Panc1 (cell line): ENCODE measurements at places on chromosomes 7 and 10. TPM values are rescaled to one million over a fixed set of nuclear protein-coding genes. Genes with fewer than 3 reads are reported as not detected.

Gene OPN1SW
- total RNA-seq: not detected

Gene FZD8
- 1.8 TPM for total RNA-seq

Gene MPP7
- total RNA-seq: 0.49 TPM

Gene CACUL1
- 44.1 TPM for total RNA-seq

Gene RELN
- total RNA-seq: 0.10 TPM

Gene DBF4
- 48.8 TPM for total RNA-seq

Gene PDE6C
- not detected for total RNA-seq

Gene WNT2
- total RNA-seq: not detected

Gene EPHA1
- 0.39 TPM for total RNA-seq

Gene CYP26C1
- total RNA-seq: 1.1 TPM

Gene SFTPA1
- total RNA-seq: 3.8 TPM

Gene AKR1C2
- 0.33 TPM for total RNA-seq

Gene CDK14
- 3.0 TPM for total RNA-seq

Gene DIP2C
- 13.2 TPM for total RNA-seq

Gene PRSS37
- not detected for total RNA-seq

Gene DENND2A
- 1.4 TPM for total RNA-seq
